ENCODE measurements at places on chromosomes 4 and X.
A peak's percentile ranks its signal among the peaks of the same experiment; 100 is the strongest.

DNA sequence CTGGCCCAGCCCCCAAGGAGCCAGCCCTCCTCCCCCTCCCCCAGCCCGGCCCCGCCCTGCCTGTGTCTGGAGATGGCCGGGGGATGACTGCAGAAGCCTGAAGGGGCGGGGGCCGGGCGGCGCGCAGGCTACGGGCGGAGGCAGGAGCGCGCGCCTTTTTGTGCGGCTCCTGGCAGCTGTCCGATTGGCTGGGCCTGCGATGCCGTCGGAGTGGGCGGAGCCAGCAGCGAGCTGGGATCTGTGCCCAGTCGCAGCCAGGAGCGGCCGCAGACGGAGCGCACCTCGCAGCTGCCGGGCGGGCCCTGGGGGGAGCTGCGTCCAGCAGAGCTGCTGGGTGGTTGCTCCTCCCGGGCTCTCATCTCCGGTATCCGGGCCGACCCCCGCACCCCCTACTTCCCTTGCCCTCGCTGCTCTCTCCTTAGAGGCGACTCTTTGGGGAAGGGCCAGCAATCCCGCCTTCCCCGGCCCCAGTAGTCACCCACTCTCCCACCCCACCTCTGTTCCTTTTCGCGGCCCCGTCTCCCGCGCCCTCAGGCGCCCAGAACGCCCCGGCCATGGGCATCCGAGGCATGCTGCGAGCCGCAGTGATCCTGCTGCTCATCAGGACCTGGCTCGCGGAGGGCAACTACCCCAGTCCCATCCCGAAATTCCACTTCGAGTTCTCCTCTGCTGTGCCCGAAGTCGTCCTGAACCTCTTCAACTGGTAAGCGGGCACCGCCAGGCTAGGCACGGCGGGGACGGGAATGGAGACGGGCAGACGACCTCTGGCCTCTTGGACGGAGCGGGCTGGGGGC is at the start of gene GABRQ:
TSS of gene GABRQ (plus strand) at position 247 of the 794 bp plus-strand sequence. CDS start at position 555, 308 bp downstream.
- no peak for DNase-seq

DNA sequence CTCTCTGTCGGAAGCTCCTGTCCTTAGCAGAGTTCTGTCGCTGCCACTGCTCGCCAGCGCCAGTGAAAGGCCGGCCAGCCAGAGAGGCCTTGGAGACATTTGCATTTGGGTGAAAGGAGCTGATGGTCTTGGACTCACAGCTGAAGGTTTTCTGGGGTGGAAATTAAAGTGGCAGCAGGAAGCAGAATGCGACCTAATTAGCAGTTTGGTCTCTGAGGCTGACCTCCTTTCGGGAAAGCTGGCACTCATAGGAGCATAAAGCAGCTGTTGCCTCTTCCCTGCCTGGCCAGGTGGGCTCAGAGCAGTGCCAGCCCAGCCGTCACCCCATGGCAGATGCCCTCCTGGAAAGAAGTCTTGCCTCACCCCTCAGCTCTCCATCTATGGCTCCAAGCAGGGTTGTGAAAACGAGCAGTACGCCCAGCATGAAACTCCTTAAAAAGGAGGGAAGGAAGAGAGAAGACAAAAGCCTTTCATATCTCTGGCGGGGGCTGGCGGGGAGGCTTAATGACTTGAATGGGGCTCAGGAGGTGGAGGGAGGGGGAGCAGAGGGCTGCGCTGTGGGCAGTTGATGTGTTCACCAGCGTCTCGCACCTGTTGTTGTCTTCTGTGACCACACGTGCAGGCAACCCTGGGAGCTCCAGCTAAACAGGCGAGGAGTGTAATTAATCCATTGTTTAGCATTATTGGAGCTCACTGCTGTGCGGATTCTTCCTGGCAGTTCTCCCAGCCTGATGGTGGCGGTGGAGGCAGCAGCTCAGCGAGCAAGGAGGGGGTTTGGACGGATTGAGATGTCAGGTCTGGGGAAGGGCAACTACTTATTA is 264.0 kb downstream of the MID1IP1 start:
- no peak for DNase-seq

GRCh38 chr4:8010618-8011017 is 71.0 kb upstream of the AFAP1 start:
- no peak for DNase-seq

GRCh38 chr4:167421201-167421600 is 186.9 kb upstream of the SPOCK3 start:
- DNase-seq: no peak

- DNase-seq: no peak
Measured at GRCh38 chr4:113447769-113448168, 313.8 kb downstream of the CAMK2D start.

- DNase-seq: no peak
Measured at GRCh38 chr4:108774809-108775530, 12.1 kb upstream of the ETNPPL start.

- DNase-seq: no peak
Measured at GRCh38 chr4:28010577-28011240, 1150.1 kb downstream of the STIM2 start.

GRCh38 chr4:68569466-68570121 is 6.5 kb downstream of the UGT2B17 start:
- DNase-seq: no peak

DNA sequence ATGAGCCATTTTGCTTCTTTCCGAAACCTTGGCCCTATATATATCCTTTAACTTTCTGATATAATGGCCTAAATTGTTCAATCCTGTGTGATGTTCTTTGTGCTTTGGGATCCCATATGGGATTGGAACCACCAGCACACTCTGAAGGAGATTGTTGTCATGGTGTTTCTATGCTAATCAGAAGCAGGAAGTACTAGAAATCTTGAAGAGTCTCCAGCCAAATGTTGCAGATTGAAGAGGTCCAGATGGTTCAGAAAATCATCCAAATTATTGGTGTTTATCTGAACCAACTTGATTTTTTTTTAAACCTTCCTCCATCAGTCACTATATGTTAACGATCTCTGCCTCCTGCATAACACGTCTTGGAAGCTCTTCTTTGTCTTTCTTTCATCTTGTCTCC is 72.8 kb downstream of the KIT start:
- no peak for DNase-seq

- DNase-seq: no peak
Measured at GRCh38 chr4:147730333-147730732, 1.6 kb upstream of the ARHGAP10 start.

DNA sequence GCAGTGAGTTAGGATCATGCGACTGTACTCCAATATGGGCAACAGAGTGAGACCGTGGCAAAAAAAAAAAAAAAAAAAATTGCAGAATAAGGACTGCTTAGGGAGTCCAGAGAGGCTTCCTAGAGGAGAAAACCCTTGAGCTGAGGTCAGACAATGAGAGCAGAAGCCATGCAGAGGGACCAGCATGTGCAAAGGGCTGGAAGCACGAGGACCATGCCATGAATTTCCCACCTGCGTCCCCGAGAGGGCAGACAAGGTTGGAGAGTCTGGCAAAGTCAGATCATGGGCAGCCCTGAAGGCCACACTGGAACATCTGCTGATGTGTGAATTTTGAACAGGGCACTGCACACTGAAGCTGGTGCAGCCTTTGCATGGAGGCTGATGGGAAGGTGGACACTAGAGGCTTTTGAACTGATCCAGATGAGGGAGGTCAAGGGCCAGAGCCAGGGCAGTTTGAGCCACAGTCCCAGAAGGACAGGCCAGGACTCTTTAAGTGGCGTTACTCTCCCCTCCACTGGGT is 6.5 kb upstream of the JAKMIP1 start:
- DNase-seq: no peak

DNA sequence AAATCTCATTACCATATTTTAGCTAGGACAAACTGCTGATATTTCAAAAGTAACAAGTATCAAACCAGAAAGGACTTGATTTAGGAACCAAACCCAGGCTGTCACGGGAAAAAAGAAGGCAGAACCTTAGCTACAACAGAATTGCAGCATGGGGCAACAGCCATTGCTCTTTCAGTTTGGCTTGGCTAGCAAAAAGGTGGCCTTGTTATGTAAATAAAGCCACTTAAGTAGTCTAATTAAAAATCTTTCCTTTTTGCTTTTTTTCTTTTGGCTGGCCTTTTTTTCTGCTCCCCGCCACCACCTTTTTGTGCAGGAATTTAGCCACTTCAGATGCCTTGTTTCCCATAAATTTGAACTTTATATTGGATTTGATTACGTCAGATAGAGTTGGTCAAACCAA is 235.9 kb downstream of the CPXCR1 start:
- no peak for DNase-seq

DNA sequence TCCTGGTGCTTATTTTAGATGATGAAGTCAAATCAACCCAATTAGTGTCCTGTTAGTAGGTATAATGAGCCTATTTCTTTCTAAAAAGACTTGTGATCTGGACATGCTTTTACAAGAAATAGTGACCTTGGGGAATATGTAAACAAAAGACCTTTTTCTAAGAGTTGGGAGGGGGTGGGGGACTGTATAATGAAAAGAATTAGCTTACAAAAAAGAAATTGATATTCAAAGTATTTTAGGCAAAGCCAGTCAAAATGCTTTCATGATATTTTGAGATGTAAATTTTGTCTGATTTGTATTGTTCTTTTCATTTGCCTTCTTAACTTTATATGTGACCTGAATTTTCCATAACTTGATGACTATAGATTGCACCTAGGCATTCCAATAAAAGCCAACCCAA is 114.6 kb downstream of the DCTD start:
- no peak for DNase-seq

DNA sequence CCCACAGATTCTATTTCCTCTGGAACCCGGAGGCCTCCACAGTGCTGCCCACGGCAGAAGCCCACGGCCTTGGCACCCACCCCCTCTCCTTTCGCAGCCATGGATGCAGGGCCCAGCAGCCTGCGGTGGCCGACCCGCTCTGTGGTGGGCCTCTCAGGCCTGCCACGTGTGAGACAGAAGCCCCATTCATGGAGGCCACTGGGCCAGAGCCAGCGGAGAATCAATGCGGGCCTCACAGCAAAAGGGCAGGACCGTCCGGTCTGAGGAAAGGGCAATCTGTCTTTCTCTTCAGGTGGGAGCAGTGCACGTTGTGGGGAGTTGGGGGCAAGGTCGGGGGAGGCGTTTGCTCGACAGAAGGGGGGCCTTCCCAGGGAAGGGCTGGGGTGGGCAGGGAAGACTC is 8.4 kb upstream of the HAUS7 start:
- DNase-seq: no peak

- no peak for DNase-seq
Measured at GRCh38 chrX:15956681-15957080, 102.1 kb upstream of the AP1S2 start.

GRCh38 chr4:108601532-108601931 is 18.8 kb upstream of the RPL34 start:
- no peak for DNase-seq

- DNase-seq: no peak
Measured at GRCh38 chr4:70496231-70496630, 22.1 kb upstream of the AMTN start.

DNA sequence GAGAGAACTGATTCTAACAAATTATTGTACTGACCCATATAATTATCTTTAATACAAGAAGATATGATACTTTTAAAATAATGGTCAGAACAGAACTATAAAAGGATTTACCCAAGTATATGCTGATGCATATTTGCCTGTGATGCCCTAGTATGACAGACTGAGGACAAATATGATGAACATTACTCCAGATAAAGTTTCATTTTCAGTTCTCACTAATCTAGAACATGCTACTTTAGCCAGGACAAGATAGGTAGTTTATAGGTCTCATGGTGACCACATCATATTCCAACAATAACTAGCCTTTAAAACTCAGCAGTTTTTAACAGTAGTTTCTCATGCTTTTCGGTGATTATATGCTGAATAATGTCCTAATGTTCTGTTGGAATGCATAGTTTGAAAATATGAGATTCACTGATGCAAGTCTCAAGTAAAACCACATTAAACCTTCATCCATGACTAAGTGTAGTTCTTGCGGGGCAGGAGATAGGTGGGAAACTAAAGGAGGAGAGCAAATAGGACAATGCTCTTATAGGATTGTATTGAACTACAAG is 295.2 kb upstream of the AGA start:
- DNase-seq: no peak

- DNase-seq: no peak
Measured at GRCh38 chr4:123478859-123479345, 82.3 kb downstream of the SPRY1 start.

DNA sequence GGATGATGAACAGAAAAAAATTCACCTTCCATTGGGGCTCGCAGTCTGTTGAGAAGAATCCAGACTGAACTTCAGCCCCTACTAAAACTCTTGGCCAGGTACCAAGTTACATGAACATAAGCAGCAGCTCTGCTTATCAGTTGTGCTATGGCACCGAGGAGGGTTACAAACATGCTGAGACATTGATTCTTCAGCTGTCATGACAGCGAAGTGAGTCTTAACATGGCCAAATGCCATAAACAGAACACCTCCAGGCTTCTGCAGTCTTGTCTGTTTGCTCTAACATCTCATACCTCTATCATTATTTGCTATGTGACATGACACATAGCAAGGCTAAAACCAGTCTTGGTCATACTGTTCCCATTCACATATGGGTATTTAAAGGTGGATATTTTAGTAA is 521.5 kb downstream of the GRID2 start:
- DNase-seq: no peak

GRCh38 chr4:150581641-150582051 is 305 bp upstream of the MAB21L2 start:
- DNase-seq: no peak

GRCh38 chr4:127574643-127575042 is 58.1 kb upstream of the INTU start:
- DNase-seq: no peak

- no peak for DNase-seq
Measured at GRCh38 chrX:39459204-39459603, 638.6 kb downstream of the BCOR start.

DNA sequence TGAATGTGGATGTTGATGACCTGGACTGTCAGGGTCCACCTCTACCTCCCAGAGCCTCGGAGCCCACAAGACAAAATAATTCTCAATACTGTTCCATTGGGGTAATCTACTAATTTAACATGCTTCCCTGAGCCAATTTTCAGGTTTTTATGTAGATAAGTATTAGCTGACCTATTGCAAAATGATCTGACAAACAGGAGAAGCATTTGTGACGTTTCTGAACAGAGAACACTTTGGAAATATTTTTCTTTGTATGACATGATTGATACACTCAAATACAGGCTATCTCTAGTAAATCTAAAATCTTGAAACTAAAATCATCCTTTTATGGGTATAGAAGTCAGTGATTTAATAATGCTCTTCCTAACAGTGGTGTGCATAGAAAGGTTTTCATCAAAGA is 716.6 kb downstream of the KLHL13 start:
- no peak for DNase-seq

DNA sequence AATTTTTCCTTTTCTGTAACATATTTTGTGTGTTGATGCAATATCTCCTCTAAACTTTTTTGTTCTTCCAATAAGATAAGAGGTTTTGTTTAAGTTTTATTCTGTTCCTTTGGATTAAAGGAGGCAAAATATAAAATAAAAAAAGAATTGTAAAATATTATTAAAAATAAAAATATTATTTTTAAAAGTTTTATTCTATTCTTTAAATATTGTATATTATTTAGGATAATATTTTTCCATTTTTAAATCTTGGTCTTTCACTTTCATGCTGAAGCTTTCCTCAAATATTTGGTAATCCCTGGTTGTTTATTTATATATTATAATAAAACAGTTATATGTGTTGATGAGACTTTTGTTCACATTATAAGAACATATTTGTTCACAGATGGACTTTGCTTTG is 187.9 kb upstream of the PDE5A start:
- no peak for DNase-seq

GRCh38 chr4:152359208-152360044 is 176.5 kb downstream of the FBXW7 start:
- peak; percentile 57 for DNase-seq

GRCh38 chrX:111779582-111779981 is 96.4 kb upstream of the TRPC5OS start:
- peak; percentile 65 for DNase-seq

Data from CD14-positive monocyte (primary cell).